ENCODE measurements at places on chromosomes 1 and 21.

DNA sequence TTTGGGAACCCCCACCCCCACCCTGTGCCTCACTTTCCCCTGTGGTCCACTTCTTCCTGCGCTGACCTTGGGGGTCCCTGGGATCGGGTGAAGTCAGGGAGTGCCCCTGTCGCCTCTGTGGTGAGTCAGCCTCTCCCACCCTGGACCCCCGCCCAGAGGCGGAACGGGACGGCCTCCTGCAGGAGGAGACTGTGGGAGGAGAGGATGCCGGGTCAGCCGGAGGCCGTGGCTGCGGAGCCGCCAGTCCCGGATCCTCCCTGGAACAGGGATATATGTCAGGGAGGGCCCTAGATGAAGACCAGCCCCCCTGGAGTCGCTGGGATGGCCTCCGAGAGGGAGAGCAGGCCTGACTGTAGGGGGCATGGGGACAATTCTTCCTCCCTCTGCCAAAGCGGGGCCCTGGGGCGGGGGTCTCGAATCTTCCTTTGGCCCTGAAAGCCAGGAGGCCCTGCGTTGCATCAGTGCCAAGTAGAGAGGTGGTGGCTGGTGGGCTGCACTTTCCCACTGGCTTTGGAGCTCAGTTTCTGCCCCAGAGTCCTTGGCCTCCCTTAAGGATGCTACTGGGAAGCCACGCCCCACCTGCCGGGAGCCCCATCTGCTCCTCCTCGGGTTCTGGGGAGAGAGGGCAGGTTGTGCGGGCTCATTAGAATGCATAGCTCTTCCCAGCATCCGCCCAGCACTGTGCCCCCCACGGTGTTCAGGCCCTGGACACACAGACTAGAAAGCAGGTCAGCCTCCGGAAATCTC, 930 bp downstream of the ARHGEF10L start:
- DNase-seq, result peak; percentile 95

- peak; percentile 20 for DNase-seq
Observed at GRCh38 chr1:234154320-234155251, 218.7 kb upstream of the COA6 start.

GRCh38 chr1:109910963-109911798, 532 bp downstream of the CSF1 start:
- DNase-seq, result peak; percentile 27

DNA sequence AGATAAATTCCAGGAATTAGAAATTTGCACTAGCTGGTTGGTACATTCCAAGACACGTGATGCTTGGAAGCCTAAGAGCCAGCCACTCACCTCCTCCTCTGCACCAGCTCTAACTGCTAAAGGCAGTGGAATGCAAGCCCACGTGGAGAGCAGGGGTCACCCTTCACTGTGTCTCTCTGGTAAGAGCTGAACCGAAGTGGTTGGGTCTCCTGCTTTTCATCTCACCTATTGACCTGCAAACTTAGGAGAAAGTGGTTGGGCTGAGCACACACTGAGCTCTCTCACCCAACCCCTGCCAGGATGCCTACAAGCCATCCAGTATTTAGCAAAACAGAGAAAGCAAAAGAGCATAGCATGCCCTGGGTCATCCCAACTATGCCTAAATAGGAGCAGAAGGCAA, 19.3 kb downstream of the HAO2 start:
- peak; percentile 14 for DNase-seq

- no peak for DNase-seq
Observed at GRCh38 chr21:44086636-44087425, 20.4 kb upstream of the PWP2 start.

All from WTC11 (cell line).